ENCODE measurements at places on chromosomes 5 and 9. TPM values are rescaled to one million over a fixed set of nuclear protein-coding genes. Genes with fewer than 3 reads are reported as not detected.

GRCh38 chr9:79257228-79257781, 314.5 kb upstream of the TLE4 start:
- H3K27ac ChIP-seq = no peak overlapping the region
- H3K27me3 ChIP-seq = peaks cover 4% of the 10 kb centered on the region
- H3K4me1 ChIP-seq = peaks cover 10% of the 10 kb centered on the region
- peak; percentile 11 for DNase-seq

DNA sequence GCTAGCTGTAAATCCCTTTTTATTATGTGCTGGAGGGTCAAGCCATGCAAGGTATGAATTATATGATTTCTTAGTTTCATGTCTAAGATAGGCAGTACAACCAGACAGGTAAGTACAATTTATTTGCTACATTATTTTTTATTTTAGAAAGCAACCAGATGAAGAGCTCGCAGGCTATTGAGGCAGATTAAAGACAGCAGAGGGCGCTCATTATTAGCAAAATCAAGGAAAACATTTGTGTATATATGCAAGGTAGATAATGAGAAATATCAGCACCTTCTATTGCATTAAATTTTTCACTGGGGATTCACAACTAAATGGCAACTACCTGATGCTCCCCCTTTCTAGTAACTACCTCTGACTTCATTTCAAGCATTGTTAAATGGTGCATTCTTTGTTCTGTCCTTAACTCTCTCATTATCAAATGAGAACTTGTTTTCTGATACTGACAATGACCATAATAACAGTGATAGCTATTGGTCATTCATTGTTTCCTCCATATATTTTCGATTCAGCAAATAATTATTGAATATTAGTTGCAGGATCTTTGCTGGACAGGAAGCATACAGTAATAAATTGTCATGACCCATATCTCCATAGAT, 8.6 kb downstream of the SCGB3A2 start:
- H3K4me1 ChIP-seq = no peaks in the 10 kb centered on the region
- no peaks in the 10 kb centered on the region for H3K27me3 ChIP-seq
- no peak overlapping the region for H3K4me3 ChIP-seq

- DNase-seq = no peak
- no peaks in the 10 kb centered on the region for H3K4me1 ChIP-seq
- no peaks in the 10 kb centered on the region for H3K36me3 ChIP-seq
- H3K27me3 ChIP-seq = peaks cover 40% of the 10 kb centered on the region
- H3K27ac ChIP-seq = no peak overlapping the region
- no peak overlapping the region for H3K4me3 ChIP-seq
Measured at GRCh38 chr5:170626507-170627150, 122.8 kb downstream of the KCNIP1 start.

GRCh38 chr9:1877951-1878350, 137.2 kb upstream of the SMARCA2 start:
- no peaks in the 10 kb centered on the region for H3K36me3 ChIP-seq
- no peak overlapping the region for H3K27ac ChIP-seq
- no peaks in the 10 kb centered on the region for H3K4me1 ChIP-seq
- H3K4me3 ChIP-seq = no peak overlapping the region
- no peaks in the 10 kb centered on the region for H3K27me3 ChIP-seq

Gene DMRT3
- total RNA-seq = not detected

DNA sequence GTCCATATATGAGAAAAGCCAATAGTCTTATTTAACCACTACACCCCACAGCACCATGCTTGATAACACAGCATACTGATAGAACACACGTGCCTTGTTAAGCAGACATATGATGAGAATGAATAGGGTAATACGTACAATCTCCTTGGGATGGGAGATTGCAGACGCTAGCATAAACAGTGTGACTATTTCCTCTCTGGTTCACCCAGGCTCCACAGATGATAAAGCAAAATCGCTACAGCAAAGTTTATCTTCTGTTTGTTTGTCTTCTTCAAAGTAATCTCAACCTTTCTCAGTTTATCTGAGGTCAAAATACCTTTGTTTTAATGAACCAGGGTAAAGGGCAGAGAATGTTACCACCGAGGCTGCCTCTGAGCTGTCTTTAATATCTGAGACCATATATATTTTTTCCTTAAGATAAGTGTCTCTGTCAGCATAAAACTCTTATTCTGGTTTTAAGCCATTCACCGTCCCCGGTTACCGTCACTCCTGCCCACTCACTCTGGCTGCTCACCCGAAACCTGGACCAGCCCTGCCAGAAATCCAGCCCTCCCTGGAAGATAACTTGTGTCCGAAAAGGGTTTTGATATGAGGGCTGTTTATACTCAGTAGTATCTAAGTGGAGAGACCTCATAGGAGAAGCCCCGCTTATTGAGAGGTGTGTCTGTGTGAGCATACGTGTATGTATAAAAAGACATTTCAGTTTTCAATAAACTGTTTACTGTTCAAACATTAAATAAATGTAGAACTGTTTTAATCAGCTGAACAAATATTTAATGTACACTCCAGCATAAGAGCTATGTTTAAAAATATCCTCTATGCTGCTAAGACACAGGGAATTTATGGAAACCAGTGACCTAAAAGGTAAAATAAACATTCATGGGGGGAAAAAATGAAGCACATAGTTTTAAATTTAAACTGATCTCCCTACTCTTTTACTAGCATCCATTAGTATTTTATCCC, 465.4 kb downstream of the RASEF start:
- H3K27me3 ChIP-seq = peaks cover 41% of the 10 kb centered on the region
- H3K4me1 ChIP-seq = no peaks in the 10 kb centered on the region
- no peak for DNase-seq
- no peak overlapping the region for H3K27ac ChIP-seq
- no peaks in the 10 kb centered on the region for H3K36me3 ChIP-seq
- H3K4me3 ChIP-seq = no peak overlapping the region

DNA sequence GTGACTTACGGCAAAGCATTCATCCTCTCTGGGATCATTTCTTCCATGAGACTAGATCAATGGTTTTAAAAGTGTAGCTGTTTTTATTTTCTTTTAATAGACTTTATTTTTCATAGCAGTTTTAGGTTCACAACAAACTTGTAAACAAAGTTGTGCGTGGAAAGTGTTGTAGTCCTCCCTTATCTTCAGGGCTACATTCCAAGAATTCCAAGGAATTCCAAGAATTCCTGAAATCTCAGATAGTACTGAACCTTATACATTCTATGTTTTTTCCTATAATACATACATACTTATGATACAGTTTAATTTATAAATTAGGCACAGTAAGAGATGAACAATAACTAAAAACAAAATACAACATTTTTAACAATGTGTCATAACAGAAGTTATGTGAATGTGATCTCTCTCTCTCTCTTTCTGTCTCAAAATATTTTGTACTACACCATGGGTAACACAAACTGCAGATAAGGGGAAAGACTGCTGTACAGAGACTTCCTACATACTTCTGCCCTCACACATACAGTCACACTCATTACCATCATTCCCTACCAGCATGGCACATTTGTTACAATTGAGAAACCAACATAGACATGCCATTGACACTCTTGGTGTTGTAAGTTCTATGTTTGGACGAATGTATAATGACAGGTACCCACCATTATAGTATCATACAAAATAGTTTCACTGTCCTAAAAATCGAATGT, 1933.2 kb upstream of the WWC1 start:
- H3K27ac ChIP-seq = no peak overlapping the region
- H3K4me3 ChIP-seq = no peak overlapping the region
- no peaks in the 10 kb centered on the region for H3K4me1 ChIP-seq
- no peaks in the 10 kb centered on the region for H3K27me3 ChIP-seq

Gene BTNL8
- total RNA-seq = not detected

- H3K4me1 ChIP-seq = no peaks in the 10 kb centered on the region
- H3K36me3 ChIP-seq = no peaks in the 10 kb centered on the region
- no peak overlapping the region for H3K4me3 ChIP-seq
- H3K27ac ChIP-seq = no peak overlapping the region
Measured at GRCh38 chr5:107263387-107264018, 407.2 kb downstream of the EFNA5 start.

Gene LCN15
- not detected for total RNA-seq
